ENCODE measurements at places on chromosomes 7 and 10.

DNA sequence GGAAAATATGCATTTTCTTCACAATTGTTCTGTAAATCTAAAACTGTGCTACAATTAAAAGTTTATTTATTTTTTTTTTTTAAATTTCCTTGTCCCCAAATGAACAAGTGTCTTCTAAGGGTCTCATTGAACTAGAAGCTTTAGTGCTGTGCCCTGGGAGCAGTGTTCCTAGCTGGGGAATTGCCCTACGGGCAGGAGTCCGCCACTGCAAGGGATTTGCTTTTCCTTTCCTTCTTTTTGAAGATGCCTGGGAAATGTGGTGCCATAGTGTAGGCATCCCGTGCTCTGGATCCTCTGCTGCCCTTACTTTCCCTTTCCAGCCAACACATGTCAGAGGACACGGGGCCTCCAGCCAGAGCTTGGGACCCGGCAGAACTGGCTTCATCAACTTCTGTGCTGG, 177.1 kb upstream of the CTBP2 start:
- DNase-seq, result no peak

DNA sequence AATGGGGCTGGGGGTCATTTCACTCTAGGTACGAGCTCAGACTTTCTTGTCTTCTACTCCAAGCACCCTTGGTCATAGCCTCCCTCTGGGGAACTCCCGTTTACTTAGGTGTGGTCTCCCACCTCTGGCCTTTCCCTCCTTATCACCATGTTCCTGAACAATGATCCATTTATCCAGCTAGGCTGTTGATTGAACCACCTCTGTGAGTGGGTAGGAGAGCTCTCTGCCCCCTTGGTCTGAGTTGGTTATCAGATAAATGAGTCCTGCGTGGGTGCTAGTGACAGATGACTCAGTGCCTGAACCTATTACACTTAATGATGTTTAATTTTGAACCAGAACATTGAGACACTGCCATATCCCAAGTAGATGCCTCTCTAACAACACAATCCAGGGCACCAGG, 9.4 kb downstream of the BLNK start:
- no peak for DNase-seq

GRCh38 chr7:154253810-154254209, 201.6 kb downstream of the DPP6 start:
- DNase-seq, result no peak

DNA sequence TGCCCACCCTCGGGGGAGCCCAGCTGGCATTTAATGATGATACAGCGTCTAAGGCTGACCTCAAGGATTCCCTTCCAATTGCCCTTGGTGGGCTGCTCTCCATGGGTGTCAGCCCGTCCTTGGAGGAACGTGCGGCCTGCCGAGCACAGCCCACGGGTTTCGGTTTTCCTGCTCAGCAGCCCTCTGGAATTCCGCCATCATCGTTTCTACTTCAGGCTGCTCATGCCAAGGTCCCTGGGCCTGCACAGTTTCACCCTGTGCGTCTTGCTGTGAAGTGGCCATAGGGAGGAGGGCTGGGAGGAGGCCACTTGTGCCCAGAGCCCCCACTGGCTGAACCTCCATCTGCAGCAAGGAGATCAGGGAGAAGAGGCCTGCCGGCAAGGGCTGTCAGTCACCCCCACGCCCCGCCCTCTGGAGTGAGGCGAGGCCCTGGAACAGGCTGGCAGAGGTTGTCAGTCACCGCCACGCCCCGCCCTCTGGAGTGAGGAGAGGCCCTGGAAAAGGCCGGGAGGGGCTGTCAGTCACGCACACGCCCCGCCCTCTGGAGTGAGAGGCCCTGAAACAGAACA, 82.8 kb downstream of the CHST15 start:
- DNase-seq, result no peak

GRCh38 chr10:60714233-60714632, 64.0 kb upstream of the CDK1 start:
- DNase-seq, result no peak

GRCh38 chr7:73463260-73463659, 29.7 kb downstream of the FZD9 start:
- no peak for DNase-seq

DNA sequence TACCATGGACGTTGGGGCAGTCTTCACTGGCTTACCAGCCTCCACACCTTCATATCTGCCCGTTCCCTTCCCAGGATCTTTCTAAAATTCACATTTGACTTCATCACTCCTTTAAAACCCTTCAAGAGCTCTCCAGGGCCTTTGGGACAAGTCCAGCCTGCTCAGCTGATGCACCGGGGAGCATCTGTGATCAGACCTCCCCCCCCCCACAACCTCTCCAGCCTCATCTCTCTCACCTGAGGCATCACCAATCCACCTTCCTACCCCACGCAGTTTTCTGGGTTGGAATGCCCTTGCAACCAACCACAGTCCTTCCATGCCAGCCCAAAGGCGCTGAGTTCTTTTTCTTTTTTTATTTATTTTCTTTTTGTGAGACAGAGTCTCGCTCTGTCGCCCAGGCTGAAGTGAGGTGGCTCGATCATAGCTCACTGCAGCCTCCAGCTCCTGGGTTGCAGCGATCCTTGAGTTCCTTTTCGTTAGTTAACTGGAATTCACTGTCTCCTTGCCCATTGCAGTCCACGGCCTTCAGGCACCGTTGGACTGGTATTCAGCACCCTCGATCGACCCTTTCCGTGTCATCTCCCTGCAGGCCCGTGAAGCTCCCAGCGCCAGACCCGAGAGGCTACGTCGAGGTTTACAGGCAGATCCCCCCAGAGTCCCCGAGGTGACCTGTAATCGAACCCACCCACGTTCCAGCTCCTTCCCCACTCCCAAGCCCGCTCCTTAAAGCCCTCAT, 654 bp downstream of the ALKBH4 start:
- no peak for DNase-seq

- DNase-seq, result no peak
Observed at GRCh38 chr7:74656441-74656836, 1.1 kb upstream of the GTF2I start.

GRCh38 chr7:81197266-81197665, 278.4 kb upstream of the SEMA3C start:
- DNase-seq, result no peak

DNA sequence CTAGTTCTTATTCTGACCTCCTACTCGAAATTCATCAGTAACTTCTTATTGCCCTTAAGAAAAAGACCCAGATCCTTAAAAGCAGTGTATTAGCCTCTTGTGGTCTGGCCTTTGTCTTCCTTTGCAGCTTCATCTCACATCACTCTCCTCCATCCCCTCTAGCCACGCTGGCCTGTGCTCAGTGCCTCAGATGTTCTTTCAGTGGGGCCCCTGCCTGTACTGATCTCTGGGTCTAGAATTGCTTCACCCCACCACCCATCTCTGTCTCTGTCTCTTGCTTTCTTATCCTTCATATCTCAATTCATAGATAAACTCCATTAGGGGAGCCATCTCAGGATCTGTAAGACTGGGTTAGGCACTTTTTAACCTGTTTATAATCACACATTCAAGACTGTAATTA, 1178.5 kb upstream of the C7orf33 start:
- DNase-seq, result no peak

GRCh38 chr10:109650228-109650627, 273.1 kb downstream of the XPNPEP1 start:
- DNase-seq, result no peak

- no peak for DNase-seq
Observed at GRCh38 chr7:101173752-101174244, 6.3 kb downstream of the NAT16 start.

DNA sequence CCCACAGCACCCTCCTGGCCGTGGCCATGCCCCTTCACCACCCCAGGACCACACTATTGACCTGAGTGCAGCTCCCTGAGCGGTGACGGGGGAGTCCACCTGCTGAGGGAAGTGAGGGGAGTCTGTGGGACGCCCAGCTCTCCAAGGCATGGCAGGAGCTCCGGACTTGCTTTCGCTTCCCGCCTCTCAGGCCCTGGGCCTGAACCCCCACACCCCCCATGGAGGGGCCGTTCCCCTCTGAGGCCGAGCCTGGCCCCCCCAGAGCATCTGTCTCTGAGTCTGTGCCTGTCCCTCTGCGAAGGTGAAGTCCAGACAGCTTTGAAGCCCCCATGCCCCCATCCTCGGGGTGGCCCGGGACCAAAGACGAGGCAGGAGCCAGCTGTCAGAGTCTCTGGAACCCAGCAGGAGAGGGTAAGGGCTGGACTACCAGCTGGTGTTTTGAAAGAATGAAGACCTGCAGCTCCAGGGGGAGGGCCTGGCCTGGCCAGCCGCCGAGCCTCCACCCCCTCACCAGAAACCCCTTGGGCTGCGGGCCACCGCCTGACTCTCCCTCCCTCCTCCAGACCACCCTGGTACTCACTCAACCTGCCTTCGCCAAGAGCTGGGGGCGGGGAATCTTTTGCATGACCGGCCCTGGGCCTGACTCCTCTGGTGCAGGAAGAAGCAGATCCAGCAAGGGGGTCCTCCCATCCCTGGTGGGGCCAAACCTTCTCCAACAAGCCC, 114.0 kb downstream of the PDGFA start:
- no peak for DNase-seq

Data from retinal pigment epithelial cell (primary cell).